Chondrocyte (in vitro differentiated cells): ENCODE measurements at places on chromosomes 5 and 9. TPM values are rescaled to one million over a fixed set of nuclear protein-coding genes. Genes with fewer than 3 reads are reported as not detected.

DNA sequence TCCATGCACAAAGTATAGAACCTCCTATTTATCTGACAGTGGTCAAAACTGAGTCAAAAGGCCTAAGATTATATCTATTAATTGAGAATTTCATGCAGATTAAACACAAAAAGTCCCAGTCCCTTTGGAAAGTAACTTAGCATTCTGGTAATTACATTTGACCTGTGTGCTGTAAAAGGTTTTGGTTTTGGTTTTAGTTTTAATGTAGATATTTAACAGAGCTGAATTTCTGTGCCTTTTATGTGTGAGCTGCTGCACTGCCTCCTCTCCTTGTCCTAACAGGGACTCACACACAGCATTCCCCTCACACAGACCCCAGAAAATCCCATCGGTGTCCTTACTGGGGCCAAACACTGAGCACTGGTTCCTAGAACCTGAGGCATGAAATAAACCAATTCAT is 31.0 kb upstream of the FSD1L start:
- no peak overlapping the region for H3K4me3 ChIP-seq
- no peaks in the 10 kb centered on the region for H3K36me3 ChIP-seq
- peaks cover 8% of the 10 kb centered on the region for H3K4me1 ChIP-seq
- H3K27ac ChIP-seq: no peak overlapping the region
- DNase-seq: no peak
- no peaks in the 10 kb centered on the region for H3K27me3 ChIP-seq

- H3K27me3 ChIP-seq: no peaks in the 10 kb centered on the region
- H3K4me1 ChIP-seq: peaks cover 7% of the 10 kb centered on the region
- no peak overlapping the region for H3K27ac ChIP-seq
Observed at GRCh38 chr5:178548746-178549145, 41.4 kb downstream of the COL23A1 start.

- peaks cover 59% of the 10 kb centered on the region for H3K4me1 ChIP-seq
- H3K36me3 ChIP-seq: peaks cover 14% of the 10 kb centered on the region
- no peaks in the 10 kb centered on the region for H3K27me3 ChIP-seq
- DNase-seq: no peak
- H3K27ac ChIP-seq: no peak overlapping the region
Observed at GRCh38 chr5:172410160-172410559, 44.2 kb downstream of the SH3PXD2B start.

DNA sequence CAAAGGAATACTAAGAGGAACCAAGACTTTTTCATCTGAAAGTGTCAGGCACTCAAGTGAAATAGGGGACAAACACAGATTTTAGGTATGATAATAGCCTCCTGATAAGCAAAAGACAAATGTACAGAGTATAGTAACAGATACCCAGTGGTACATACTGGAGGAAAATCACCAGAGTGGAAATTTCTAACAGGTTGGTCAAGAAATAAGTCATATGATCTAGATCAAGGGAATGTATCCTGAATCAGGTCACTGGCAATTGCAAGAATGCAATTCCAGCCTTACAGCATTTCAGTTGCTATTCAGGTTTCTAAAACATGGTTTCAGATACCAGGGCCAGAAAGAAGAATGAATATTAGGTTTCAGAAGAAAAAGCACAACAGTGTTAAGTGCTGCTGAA is 82.2 kb upstream of the SLCO6A1 start:
- no peak for DNase-seq
- H3K4me3 ChIP-seq: no peak overlapping the region
- H3K36me3 ChIP-seq: no peaks in the 10 kb centered on the region
- H3K4me1 ChIP-seq: peaks cover 9% of the 10 kb centered on the region

GRCh38 chr5:80382488-80382887 is 25.4 kb upstream of the ZFYVE16 start:
- H3K27me3 ChIP-seq: no peaks in the 10 kb centered on the region
- no peaks in the 10 kb centered on the region for H3K4me1 ChIP-seq
- no peak overlapping the region for H3K4me3 ChIP-seq
- H3K27ac ChIP-seq: no peak overlapping the region
- H3K36me3 ChIP-seq: no peaks in the 10 kb centered on the region

DNA sequence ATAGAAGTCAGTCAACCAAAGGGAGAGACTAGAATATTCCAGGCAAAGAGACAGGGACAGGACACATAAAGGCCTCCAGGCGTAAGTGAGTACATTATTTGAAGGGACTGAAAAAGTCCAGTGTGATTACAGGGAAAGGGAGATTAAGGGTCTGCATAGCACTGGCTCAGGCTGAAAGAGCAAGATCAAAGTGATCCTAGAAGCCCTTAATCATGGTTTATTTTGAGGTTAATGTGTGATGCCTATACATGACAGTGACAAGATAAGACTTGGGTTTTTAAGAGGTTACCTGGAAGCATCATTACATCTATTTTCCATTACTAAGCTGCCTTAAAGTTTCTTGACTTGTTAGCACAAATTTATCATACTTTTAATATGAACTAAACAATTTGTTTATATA is 25.8 kb downstream of the LMBRD2 start:
- H3K4me3 ChIP-seq: no peak overlapping the region
- H3K36me3 ChIP-seq: peaks cover 16% of the 10 kb centered on the region
- H3K4me1 ChIP-seq: no peaks in the 10 kb centered on the region
- no peak overlapping the region for H3K27ac ChIP-seq
- no peak for DNase-seq

DNA sequence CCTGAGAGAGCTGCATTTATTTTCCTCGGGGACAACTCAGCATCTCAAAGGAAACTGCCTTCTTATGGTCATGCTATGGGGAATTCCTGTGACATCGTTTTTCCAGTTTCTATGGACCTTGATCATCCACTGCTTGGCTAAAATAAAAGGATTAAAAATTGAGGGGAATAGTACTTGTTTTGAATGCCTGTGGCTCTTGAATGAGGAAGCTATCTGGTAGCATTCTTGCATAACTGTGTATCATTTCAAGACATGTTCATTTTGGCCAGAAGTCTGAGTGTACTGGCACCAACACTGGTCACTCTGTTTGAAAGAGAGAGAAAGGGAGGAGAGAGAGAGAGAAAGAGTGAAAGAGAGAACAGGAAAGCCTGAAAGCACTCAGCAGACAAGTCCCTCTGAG is 116.7 kb downstream of the DOCK2 start:
- no peak for DNase-seq
- H3K36me3 ChIP-seq: no peaks in the 10 kb centered on the region
- no peaks in the 10 kb centered on the region for H3K27me3 ChIP-seq
- no peak overlapping the region for H3K27ac ChIP-seq
- H3K4me1 ChIP-seq: peaks cover 5% of the 10 kb centered on the region
- no peak overlapping the region for H3K4me3 ChIP-seq

DNA sequence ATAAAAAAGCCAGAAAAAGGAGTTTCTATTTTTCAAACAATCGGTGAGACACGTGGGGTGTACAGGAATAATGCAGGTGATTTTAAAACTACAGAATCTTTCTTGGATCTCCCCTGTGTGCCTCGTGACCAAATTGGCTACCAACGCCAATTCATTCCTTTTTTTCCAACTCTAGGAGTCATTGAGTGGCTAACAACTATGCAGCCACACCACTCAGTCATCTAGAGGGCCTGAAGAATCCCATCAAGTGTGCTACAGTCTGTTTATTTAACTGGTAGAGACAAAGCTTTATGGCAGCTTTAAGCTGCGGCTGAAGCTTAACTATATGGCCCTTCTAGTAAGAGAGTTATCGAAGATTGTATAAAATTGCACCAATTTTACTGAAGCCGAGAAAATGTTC is 113.1 kb upstream of the NIPBL start:
- no peaks in the 10 kb centered on the region for H3K36me3 ChIP-seq
- no peak overlapping the region for H3K27ac ChIP-seq
- no peak for DNase-seq
- H3K27me3 ChIP-seq: peaks cover 23% of the 10 kb centered on the region
- H3K4me3 ChIP-seq: no peak overlapping the region

GRCh38 chr5:30039379-30039778 is 1154.1 kb upstream of the CDH6 start:
- H3K36me3 ChIP-seq: no peaks in the 10 kb centered on the region
- no peak overlapping the region for H3K27ac ChIP-seq

DNA sequence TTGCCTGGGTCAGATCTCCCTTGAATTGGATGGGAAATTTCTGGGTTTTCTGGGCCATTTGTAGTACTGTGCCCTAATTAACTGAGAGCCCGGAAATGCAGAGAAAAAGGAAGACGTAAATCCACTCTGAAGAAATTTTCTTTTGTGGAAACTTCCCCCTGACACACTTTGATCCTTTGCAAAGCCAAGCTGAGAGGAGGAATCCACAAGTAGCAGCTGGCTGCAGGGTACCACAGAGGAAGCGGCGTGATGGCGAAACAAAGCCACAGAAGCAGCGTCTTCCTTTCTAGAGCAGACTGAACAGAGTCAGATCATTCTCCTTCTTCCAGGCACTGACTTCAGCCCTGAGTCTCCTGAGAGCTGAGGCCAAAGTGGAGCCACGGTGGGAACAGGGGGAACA is 47.1 kb upstream of the ZNF354A start:
- no peaks in the 10 kb centered on the region for H3K4me1 ChIP-seq
- no peak for DNase-seq
- no peaks in the 10 kb centered on the region for H3K36me3 ChIP-seq
- no peak overlapping the region for H3K4me3 ChIP-seq
- no peaks in the 10 kb centered on the region for H3K27me3 ChIP-seq

DNA sequence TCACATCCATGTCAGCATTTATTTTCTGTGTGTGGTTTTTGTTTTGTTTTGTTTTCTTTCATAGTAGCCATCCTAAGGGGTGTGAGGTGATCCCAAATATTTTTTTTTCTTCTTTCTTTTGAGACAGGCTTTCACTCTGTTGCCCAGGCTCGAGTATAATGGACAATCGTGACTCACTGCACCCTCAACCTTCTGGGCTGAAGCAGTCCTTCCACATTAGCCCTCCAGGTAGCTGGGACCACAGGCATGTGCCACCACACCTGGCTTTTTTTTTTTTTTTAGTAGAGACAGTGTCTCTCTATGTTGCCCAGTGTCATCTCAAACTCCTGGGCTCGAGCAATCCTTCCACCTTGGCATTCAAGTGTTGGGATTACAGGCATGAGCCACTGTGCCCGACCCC is 59.1 kb downstream of the CDC42SE2 start:
- H3K27ac ChIP-seq: peak overlapping the region; percentile 68
- peaks cover 1% of the 10 kb centered on the region for H3K36me3 ChIP-seq
- H3K4me3 ChIP-seq: no peak overlapping the region
- no peak for DNase-seq

DNA sequence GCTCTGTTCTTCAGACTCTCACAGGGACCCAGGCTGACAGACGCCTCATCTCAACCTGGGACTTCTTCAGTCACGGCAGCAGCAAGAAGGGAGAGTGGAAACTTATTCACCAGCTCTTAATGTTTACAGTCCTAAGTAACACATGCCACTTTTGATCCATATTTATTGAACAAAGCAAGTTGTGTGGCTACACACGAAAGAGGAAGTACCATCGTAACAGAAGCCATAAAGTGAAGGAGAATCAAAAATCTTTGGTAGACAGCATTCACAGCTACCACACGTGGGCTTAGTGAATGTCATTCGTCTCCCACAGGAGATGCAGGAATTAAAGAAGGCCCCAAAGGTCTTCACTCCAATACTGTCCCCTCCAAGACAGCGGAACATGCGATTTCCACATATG is 582.6 kb downstream of the CETN3 start:
- H3K36me3 ChIP-seq: no peaks in the 10 kb centered on the region
- H3K4me3 ChIP-seq: no peak overlapping the region
- H3K27me3 ChIP-seq: no peaks in the 10 kb centered on the region
- H3K27ac ChIP-seq: no peak overlapping the region
- no peaks in the 10 kb centered on the region for H3K4me1 ChIP-seq

- no peaks in the 10 kb centered on the region for H3K27me3 ChIP-seq
- peaks cover 13% of the 10 kb centered on the region for H3K4me1 ChIP-seq
- H3K4me3 ChIP-seq: no peak overlapping the region
Observed at GRCh38 chr9:112233769-112234168, 58.7 kb upstream of the SUSD1 start.

GZMA gene
- not detected in 3 replicates for total RNA-seq

SCGB3A2 gene
- total RNA-seq: not detected in 3 replicates

CDX1 gene
- 0.44 to 0.57 TPM in 2 of 3 replicates, not detected in the other for total RNA-seq

ANKRD34B gene
- total RNA-seq: not detected in 3 replicates
